ENCODE measurements at places on chromosomes 7 and 10.

- no peak for DNase-seq
These were observed 131.0 kb upstream of the EEPD1 start for GRCh38 chr7:36021917-36022550.

GRCh38 chr7:26441002-26441521, 149.4 kb downstream of the SNX10 start:
- DNase-seq = no peak

DNA sequence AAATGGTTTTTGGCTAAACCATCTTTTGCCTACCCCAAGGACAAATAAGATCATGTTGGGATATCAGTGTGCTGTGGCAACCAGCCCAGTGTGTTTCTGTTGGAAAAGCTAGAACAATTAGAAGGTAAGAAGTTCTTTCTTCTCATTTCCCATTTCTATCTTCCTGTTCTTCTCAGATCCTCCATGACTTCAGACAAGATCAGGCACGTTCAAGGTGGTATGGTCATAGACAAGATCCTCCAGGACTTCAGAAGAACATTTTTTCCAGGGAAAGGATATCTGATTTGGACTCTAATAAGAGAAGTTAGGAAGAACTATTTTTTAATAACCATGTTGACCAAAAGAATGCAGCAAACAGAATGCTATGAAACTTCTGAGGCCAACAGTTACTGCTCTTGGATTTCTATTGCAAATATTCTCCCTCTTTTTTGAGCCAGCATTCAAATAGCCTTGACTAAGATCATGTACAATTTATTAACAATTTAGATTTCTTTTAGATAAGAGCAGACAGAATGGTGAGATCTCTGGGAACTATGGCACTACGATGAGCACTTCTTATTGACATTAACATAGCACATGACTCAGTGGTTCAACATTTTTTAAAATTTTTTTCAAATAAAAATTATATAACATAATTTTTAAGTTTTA, 15.9 kb downstream of the HYCC1 start:
- DNase-seq = no peak

DNA sequence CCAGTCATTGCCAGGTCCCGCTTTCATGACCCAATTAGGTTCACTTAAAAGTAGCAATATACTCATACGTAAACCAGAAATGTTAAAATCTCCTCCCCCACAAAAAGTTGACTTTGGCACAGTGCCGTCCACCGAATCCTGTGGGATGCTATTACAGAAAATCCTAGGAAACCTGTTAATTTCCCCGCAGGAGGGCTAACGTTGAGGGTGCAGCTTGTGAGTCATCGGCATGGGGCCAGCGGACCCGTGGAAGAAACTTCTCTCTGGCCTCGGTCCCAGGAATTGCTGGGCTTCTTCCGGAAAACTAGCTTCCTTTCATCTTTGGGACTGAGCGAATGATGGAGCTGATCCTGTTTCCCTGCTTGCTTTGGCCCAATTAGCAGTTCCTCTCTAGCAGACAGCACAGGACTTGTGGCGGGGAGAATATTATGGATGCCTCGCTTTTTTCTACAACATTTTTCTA, 13.5 kb downstream of the CRYGN start:
- no peak for DNase-seq

GRCh38 chr10:121613456-121613855, 15.2 kb upstream of the FGFR2 start:
- no peak for DNase-seq

DNA sequence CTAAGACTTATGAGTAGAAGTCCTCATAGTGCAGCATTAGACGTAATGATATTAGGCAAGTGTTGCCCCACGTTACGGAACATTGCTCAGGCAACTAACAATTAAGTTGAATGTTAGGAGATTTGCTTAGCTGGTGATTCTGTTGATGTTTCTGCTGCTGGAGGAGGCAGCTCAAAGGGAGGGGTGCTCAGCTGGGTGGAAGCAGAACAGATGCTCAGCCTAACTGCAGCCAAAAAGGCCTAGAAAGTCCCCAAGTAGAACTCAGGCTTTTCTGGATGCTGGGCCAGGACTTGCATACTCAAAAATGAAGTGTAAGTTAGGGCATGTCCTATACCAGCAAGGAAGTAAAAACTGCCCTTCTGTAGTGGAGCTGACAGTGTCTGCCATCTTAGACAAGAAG, 201.4 kb downstream of the ADRA2A start:
- DNase-seq = no peak

DNA sequence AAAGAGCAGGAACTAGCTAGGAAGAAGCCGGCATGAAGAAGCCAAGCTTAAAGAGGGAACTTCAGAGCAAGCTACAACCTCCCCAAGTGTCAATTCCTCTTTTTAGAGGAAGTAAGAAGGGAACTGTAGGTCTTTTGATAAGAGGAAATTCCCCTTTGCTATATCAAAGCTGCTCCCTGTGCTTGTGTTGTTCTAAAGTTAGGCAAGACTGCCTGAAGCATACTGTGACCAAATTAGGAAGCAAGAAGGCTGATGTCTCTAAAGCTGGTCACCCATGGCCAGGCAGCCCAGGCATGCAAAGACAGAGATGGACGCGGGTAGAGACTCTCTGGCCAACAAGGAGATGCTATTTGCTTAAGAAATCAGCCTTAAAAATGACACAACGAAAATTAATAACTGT, 87.9 kb downstream of the RNF216 start:
- no peak for DNase-seq

DNA sequence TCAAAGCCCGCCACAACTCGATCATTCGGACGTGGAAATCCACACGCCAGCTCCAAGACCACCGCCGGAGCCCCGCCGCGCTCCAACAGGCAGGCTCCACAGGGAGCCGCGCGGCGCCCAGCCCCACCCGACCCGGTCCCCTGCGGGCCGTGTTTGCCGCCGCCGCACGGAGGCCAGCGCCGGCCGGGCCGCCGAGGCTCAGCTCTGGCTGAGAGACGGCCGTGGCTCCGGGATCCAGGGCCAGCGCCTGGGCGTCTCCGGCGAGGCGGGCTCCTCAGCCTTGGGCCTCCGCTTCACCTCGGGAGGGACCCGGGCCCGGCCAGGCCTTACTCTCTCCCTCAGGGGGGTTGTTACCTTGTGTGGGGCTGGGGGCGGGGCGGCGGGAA, 333 bp downstream of the SMNDC1 start:
- peak; percentile 33 for DNase-seq

DNA sequence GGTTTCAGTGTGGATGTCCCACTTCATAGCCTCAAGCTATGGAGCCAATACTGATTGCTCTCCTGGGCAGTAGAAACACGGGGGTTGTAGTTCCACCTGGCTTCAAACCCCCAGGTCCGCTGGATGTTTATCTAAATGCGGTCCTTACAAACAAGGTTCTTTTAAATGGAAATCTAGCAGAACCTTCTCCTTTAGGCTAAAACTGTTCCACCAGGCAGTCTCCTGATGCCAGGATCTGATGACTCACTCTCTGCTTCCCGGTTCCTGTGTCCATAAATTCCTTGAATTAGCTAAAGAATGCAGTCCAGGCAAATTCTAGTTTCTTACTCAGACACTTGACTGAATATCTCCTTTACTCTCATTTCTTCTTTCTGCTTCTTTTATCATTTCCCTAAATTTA, 108.4 kb upstream of the FAM3C start:
- DNase-seq = no peak

DNA sequence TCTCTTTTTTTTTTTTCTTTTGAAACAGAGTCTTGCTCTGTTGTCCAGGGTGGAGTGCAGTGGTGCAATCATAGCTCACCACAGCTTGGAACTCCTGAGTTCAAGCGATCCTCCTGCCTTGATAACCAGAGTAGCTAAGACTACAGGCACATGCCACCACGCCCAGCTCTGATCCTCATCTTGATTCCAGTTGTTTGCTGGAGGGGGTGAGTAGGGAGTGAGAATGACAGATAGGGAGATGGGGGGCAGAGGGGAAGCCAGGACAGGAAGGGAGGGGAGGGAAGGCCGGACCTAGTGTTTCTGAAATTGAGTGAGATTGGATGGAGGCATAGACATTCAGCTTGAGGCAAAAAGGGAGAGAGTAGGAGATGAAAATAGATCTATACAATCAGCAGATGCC, 25.2 kb upstream of the CPXM2 start:
- DNase-seq = no peak

GRCh38 chr7:138981332-138982203, at the start of gene KIAA1549:
Gene KIAA1549, minus strand, starts transcription at chr7:138981389. Its CDS starts 120 bp downstream, at chr7:138981269.
- DNase-seq = peak; percentile 67
